Activated CD4-positive, alpha-beta T cell treated with anti-CD3 and anti-CD28 coated beads, Interleukin-2, amount 50 U/mL, for 48 hours (primary cell): ENCODE measurements at places on chromosomes 1 and 21.

GRCh38 chr1:117659550-117660270, 53.9 kb downstream of the TENT5C start:
- no peak for DNase-seq

GRCh38 chr1:227227761-227228160, 90.5 kb downstream of the CDC42BPA start:
- DNase-seq, result no peak

DNA sequence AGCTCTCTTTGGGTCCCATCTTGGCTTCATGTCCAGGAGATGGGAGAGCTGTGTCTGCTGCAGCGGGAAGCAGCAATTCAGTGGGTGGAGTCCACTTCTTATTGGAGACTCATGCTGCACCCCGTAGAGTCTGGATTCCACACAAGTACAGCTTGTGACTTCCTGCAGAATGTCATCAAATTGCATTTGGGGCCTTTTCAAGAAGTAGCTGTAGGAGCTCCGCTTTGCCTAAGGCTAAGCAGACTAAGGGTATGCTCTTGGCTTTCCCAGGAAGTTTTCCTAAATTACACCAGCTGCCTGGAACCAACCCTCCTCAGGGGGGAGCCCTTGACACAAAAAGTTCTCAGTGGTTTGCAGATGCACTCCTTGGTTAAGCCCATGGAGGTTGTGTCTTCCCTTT, 5.7 kb upstream of the MOB3C start:
- DNase-seq, result no peak

- no peak for DNase-seq
Measured at GRCh38 chr1:79549201-79549600, 542.7 kb upstream of the ADGRL4 start.

- DNase-seq, result no peak
Measured at GRCh38 chr1:184409011-184409410, 22.2 kb downstream of the C1orf21 start.

DNA sequence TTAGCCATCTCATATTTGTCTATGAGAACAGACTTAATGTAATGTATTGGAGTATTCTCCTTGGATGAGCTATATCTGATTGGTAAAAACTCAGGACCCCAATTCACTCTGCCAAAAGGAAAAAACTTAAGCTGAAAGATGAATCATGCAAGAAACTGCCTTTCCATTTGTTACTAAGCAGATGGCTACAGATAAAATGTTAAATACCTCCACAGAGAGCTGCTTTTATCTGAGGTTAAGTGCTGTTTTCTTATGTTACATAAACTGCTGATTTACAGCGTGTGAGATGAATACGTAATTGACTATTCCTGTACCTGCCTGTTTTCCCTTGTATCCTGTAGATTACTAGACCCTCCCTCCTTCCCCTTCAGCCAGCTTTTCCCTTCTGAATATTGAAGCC, 49.3 kb downstream of the CLCA4 start:
- no peak for DNase-seq

DNA sequence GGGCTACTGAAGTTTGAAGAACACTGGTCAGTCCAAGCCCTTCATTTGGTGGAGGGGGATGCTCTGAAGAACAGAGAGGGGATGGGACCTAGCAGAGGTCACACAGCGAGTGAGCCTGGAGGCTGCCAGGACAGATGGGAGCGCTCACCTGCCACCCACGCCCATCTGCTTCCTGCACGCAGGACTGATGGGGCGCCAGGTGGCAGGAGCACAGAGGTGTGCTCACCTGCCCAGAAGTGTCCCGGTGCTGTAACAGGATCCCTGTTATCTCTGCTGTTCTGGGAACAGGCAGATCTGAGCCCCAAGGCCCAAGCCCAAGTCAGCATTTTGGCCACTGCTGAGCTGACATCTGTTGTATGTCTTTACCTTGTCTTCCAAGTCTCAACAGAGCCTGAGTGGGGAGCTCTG, 40.5 kb downstream of the EPHB2 start:
- no peak for DNase-seq

DNA sequence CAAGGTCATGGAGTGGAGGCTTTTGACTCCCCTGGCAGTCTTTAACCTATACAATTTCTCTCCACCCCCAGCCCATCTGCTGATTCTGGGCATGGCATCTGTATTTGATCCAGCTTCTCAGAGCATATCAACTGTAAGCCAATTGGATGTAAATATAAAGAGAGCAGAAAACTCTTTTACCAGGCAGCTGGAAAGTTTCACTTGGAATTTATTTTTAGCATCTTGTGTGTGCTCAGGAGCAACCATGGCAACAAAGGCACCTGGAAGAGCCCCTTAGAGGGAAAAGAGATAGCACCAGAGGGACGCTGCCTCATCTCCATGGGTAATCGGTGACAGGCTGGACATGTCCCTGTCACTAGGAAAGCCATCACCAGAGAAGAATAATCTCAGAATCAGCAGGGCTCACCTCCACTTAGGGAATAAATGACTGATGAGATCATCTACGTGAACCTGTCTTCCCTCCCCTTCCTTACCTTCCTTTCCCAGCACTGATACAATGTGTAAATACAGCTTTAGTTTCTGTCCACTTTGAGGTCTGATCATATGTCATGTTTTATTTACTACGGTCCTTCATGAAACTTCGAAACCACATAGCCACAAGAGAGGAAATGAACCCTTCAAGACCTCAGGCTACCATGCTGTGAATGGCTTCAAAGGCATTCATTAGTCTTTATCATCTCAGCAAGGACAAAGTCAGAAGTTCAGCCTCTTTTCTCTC, 25.3 kb upstream of the SIPA1L2 start:
- no peak for DNase-seq
